Glutamatergic neuron (in vitro differentiated cells): ENCODE measurements at places on chromosomes 11 and 22. TPM values are rescaled to one million over a fixed set of nuclear protein-coding genes. Genes with fewer than 3 reads are reported as not detected.

DNA sequence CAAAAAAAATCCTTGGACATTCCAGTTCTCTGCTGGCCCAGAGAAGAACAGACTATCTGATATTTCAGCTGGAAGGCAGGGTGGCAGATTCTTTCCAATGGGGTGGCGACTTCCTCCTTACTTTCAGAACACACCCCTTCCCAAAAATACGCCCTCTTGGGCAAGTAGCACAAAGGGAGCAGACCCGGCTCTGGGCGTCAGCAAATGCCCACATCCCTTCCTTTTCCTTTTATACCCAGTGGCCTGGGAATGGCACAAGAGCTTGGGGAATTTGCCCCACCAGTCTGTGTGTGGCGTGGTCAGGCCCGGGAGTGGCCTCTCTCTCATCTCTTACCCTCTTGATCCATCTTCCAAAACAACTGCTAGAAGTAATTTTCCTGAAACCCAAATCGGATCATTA lies 33.0 kb upstream of the NUP160 start:
- no peak for DNase-seq

DNA sequence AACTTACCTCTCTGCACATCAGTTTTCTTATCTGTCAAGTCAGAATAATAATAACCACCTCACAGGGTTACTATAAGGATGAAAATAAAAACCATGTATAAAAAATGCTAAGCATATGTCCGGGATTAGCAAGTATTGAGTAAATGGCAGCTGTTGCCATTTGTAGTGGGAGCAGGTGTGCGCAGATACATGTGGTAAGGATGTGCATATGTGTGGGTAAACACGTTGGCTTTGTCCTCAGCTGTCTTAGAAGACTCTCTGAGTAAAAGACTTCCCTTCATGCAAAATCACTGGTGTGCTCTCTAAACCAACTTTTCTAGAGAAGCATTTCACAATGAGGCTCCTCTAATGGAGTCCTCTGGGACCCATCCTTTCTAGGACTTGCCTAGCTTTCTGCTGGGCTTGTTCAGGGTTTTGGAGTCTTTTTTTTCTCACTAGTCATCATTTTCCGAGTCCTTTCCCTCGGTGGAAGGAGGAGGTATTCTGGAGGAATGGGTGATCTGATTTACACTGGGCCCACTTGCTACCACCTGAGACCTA lies 62.4 kb downstream of the NELL1 start:
- no peak for DNase-seq

DNA sequence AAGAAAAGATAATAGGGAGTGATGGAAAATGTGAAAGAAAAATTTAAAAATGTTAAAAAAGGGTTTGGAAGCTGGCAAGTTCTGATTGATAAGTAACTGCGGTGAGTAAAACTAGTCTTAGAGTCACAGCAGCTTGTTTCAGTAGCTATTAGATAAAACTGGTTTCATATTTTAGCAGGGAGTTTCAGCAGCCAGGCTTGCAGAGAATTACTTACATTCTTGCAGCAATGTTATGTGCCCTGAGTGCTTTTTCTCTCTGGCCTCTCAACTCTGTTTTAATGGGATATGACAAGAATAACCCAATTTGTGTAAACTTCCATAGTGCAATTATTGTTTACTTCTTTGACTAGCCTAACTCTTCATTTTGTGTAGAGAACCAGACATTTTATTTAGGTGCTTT lies 33.6 kb downstream of the PPME1 start:
- no peak for DNase-seq

ABCC8 gene
- 5.7 TPM for total RNA-seq

GRCh38 chr11:94376841-94377240 lies 24.4 kb downstream of the GPR83 start:
- no peak for DNase-seq

DNA sequence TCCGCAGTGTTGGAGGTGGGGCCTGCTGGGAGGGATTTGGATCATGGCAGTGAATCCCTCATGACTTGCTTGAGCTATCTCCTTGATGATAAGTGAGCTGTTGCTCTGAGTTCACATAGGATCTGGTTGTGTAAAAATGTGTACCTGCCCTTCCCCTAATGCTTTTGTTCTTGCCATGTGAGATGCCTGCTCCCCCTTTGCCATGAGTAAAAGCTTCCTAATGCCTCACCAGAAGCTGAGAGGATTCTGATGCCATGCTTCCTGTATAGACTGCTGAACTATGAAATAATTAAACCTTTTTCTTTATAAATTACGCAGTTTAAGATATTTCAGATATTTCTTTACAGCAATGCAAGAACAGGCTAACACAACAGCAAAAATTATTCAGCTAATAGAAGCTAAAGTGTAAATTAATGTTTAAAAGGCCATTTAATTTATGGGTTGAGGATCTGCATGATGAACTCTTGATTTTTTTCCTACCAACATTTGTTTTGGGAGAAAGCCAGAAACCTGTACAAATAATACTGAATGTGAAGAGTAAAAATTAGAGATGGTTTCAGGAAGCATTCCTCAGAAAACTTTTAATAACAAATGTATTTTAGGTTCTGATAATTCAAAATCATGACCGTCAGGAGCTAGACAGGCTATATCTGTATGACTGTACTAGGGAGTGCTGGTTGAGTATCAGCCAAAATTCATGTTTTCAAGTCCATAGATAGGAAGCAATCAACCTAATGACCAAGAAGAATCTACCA lies 177.5 kb upstream of the GRIA4 start:
- no peak for DNase-seq

DNA sequence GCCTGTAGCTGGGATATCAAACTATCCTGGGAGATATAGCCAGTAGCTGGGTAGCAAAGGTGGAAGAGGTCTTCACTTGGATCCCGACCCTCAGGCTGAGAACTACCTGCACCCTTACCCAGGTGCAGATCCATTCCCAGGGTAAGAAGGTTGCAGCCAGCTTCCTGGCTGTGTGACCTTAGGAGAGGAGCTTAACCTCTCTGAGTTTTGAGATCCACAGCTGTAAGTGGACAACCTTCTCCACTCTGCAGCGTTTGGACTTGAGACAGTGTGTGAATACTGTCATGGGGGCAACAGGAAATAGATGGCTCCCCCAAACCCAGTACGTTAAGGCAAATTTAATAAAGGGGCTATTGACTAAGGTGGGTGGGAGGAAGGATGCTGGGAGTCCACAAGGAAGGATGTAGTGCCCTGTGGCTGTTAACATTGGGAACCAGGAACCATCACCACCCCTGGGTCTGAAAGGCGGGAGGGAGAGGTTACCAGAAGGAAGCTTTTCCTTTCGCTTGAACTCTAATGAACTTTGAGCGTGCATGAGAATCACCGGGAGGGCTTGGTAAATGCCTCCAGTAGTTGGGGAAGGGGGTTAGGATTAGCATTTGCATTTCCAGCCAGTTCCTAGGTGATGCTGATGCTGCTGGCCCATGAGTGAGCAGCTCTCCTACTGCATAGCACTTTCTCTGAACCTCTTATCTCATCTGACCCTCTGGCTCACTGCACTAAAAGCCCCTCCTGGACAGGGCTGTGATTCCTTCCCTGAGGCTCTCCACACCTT lies 24.4 kb downstream of the SGSM1 start:
- no peak for DNase-seq

CDC42EP2 gene
- 23.5 TPM for total RNA-seq

NEFH gene
- 27.1 TPM for total RNA-seq

DNA sequence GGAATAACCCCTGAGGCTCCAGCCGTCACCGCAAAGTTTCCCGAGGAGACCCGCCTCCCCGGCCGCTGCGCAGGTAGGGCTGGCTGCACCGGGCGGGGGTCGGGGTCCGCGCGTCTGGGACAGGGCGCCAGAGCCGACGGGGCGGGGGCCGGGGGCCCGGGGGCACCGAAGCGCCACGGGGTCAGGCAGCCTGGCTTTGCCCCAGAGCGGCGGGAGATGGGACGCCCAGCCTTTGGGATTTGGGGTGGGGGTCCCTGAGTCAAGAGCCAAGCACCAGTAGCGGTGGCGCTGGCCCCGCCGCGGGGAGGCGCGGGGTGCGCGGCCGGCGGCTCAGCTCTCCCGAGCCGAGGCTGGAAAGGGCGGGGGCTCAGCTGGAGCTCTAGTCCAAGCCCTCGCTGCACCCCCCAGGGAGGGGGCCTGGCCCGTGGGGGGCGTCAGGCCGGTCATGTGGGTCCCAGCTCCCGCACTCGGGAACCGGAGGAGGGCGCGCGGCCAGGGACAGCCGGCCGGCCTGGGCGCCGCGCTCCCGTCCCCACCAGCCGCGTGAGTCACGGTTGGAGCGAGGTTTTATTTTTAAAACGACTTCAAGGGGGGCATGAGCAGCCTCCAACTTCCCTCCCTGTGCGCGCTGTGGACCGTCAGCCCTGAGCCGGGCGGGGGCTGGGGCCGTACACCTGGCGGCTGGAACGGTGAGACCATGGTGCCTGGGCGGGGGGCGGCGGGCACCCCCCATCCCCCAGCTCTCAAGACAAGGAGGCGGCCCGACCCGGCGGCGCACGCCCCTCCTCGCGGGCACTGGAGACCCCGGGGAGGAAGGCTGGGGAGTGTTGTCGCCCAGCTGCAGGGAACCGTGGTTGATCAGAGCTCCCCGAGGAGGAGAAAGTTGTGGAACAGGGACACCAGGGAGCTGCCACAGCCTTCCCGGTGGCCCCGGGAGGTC lies 626 bp downstream of the FLRT1 start:
- peak; percentile 43 for DNase-seq

DNA sequence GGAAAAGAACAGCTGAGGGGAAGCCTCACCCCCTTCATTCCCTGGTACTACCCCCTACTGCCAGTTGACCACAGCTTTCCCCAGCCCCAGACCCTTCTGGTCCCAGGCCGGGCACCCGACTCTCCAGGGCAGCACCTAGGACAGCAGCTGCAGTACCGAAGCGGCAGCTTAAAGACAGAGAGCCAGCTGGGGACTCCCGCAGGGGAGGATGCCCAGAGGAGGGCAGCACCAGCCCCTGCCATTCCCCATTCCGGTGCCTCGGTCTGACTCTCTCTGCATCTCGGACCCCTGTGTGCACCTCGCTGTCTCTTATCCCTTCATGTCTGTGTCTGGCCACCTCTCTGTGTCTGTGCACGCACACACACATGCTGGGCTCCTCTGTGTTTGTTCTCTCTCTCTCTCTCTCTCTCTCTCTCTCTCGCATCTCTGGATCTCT lies 9.4 kb downstream of the IGSF9B start:
- peak; percentile 53 for DNase-seq

- no peak for DNase-seq
These were observed 37.1 kb upstream of the CARS1 start for GRCh38 chr11:3094223-3094824.

HBB gene
- total RNA-seq: not detected

DNA sequence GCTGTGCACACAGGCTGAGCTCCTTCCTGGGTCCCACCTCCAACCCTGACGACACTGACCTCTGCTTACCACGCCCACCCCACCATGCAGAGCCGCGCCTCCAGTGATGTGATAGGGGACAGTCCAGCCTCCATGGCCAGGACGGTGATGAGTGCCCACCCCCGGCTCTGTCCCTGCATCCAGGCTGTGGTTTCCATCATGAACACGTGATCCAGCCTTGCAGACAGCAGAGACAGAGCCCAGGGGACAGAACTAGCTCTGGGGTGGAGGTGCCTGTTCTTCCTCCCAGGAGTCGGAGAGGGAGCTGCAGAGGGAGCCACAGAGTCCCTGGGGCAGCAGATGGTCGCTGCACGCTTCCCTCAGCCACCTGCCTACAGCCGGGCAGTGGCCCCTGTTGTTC lies 42.6 kb upstream of the IGSF9B start:
- no peak for DNase-seq

MMP13 gene
- total RNA-seq: not detected

DNA sequence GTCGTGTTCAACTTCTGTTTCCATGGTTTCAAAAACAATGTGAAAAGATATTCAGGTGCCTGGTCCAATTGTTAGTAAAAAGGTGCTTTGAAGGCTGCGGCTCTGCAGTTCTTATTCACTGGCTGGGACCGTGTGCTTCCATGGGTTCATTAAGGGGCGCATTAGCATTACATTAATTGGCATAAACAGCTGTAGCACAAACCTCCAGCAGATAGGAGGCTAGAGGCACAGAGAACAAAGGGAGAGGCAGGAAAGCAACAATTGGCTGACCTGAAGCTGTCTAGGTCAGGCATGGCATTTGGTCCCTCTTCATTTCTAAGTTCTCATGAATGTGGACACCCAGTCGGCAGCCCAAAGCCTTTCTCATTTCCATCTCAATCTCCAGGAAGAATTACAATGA lies 16.6 kb downstream of the PAK1 start:
- DNase-seq: no peak

VPREB1 gene
- total RNA-seq: not detected

DNA sequence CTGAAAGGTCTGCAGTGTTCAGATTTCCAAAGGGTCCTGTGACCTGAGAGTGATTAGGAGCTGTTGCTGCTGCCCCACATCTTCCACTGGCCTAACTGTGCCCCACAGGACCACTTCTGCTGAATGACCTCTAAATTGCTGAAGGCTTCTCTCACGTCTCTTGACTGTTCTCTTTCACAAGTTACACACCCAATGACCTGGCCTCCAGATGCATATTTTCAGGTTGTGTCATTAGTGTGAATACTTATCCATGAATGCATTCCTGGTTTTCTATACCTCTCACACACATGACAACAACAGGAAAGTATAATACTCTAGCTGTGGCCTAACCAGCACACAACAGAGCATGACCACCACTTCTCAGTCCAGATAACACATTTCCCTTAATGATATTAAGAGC lies 15.4 kb downstream of the PRR14L start:
- DNase-seq: no peak

DNA sequence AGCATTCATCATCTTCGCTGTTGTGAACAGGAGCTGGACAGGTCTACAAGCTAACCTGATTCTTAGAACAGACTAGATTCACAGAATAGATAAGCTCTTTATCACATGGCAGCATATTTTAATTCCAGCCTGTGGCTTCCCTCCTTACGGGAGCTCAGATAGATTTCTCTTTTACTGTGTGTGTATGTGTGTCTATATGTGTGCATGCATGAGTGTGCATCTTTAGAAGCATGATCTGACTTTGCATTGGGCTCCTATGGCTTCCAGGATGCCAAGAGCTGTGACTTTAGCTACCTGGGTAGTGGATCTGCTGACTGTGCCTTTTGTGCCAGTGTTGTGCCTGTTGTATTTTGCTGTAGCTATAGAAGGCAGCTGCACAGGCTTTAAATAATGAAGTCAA lies 44.3 kb downstream of the ZNRF3 start:
- no peak for DNase-seq

DNA sequence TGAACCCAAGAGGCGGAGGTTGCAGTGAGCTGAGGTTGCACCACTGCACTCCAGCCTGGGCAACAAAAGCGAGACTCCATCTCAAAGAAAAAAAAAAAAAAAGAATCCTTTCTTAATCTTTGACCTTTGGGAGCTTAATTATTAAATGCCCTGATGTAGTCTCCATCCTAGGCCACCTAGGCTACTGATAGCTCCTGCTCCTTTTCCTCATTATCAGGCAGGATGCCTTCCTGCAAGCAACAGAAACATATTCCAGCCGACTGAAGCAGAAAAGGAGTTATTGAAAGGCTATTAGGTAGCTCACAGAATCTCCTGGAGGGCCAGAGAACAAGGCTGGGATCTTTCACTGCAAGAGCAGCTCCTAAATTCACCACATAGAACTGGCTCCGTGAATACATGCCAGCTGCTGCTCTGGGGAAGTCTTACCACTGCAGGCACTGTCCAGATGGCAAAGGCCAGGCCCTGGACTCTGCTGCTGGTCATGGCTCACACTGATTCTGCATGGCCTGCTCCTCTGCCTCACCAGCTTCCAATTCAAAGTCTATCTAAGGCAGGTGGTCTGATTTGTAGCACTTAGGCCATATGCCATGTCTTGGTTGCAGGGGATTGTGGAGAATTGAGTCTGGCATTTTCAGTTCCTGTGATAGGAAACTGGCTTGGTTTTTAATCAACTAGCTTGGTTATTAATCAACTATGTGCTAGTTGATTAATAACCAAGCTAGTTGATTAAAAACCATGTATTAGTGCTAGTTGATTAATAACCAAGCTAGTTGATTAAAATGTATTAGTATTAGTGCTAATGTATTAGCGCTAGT lies 26.0 kb upstream of the POLD3 start:
- DNase-seq: peak; percentile 23

ANO9 gene
- total RNA-seq: 1.8 TPM
